ENCODE measurements at places on chromosomes 7 and 10. TPM values are rescaled to one million over a fixed set of nuclear protein-coding genes. Genes with fewer than 3 reads are reported as not detected.

MKX gene
- 0.90 TPM for polyA plus RNA-seq

CFTR gene
- 32.1 TPM for polyA plus RNA-seq

RPEL1 gene
- polyA plus RNA-seq, result 0.09 TPM

GNAT3 gene
- polyA plus RNA-seq, result not detected

FOXP2 gene
- polyA plus RNA-seq, result 67.7 TPM

GRID1 gene
- polyA plus RNA-seq, result 0.54 TPM

- DNase-seq, result peak; percentile 20
Observed at GRCh38 chr10:60732198-60732806, 46.0 kb upstream of the CDK1 start.

- no peak for DNase-seq
Observed at GRCh38 chr10:95880704-95881103, 27.1 kb upstream of the CC2D2B start.

- DNase-seq, result no peak
Observed at GRCh38 chr10:78413076-78414055, 379.7 kb downstream of the RPS24 start.

- no peak for DNase-seq
Observed at GRCh38 chr10:35184527-35185171, 58.0 kb downstream of the CREM start.

- no peak for DNase-seq
Observed at GRCh38 chr10:49008091-49008490, 68.5 kb upstream of the LRRC18 start.

DNA sequence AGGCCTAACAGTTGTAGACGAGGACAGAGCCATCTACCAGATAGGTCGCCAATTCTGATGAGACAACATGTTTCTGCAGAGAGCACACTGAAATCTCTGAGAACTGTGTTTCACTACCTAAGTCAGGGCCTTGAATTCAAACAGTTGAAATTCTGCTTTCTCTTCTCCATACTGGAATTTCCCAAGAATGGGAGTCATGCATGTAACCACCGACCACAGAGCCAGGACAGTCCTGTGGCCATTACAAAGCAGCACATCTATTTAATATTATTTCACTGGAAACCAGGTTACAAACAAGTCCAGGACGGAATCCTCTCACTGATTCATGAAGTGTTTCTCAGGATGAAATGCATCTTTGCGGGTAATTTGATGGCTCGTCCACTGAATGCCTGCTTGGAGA is 62.0 kb upstream of the ST8SIA6 start:
- no peak for DNase-seq

GRCh38 chr10:131700032-131700431 is 200.8 kb upstream of the PPP2R2D start:
- DNase-seq, result no peak

DNA sequence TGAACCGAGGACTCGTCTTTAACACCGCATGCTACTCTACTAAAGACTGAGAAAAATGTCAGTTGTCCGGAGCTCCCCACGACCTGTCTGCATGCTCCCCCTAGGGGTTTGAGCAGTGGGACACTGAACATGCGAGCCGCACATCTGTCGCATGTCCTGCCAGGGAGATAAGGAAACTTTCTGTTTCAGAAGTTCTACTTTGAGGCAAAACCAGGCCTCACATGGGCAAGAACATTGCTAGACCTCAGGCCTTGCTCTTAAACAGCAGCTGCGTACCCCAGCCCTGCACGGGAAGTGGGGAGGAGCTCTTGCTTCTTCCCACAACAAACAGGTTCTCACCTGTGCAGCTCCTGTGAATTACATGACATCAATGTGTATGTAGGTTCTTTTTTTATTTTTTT is 30.3 kb upstream of the HERPUD2 start:
- DNase-seq, result no peak

DNA sequence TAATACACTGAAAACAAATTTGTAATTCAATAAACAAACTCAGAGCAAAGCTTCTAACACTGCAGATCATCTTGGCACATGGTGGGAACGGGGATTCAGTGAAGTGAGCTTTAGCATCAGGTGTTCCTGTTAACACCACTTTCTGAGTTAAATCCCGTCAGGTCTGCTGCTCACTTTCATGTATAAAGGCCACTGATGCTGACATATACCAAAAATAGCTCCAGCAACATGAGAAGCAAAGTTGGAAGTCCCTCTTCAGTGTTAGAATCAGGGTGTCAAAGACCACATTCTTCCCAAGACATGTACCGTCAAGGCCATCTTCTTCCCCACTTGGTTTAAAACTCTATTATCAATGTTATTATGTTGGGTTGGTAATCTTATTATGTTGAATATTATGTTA is 11.7 kb upstream of the CACNA2D1 start:
- no peak for DNase-seq

- DNase-seq, result no peak
Observed at GRCh38 chr7:98185101-98185500, 26.1 kb upstream of the BHLHA15 start.

- DNase-seq, result no peak
Observed at GRCh38 chr7:105644937-105645336, 63.6 kb upstream of the EFCAB10 start.

DNA sequence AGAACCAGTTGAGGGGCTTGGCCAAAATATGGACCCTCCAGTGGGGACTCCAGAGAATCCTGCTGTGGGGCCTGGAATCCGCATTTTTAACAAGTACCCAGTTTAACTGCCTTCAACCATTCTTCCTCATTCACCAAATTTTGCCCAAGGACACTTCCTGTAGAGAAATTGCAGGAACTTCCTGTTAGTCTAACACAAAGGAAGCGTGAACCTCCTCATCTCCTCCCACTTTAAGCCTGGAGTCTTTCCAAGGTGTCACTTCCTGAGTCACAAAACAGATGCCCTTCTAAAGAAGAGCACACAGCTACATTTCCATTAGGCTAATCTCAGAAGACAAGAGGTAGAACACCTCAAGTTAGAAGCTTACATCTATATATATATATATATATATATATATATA is 188.4 kb downstream of the PPP1R17 start:
- no peak for DNase-seq

GRCh38 chr10:132020456-132020855 is 38.7 kb upstream of the BNIP3 start:
- no peak for DNase-seq

DNA sequence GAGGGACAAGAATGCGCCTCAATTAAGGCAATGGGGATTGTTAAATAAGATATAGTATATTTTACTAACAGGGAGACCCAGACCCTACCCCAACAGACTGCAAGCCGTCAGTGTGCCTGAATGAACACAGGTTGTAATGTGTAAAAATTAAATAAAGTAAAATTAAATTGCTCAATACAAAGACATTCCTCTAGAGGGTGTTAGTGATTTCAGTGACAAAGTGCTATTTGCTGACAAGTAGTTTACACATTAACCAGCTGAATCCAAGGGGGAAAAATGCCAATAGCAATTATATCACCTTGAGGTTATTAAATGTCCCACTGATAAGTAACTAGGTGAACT is 110.5 kb downstream of the EBF3 start:
- DNase-seq, result no peak

- DNase-seq, result no peak
Observed at GRCh38 chr10:95819620-95820329, 63.8 kb downstream of the ENTPD1 start.

- peak; percentile 61 for DNase-seq
Observed at GRCh38 chr10:77240041-77240652, 397.5 kb downstream of the KCNMA1 start.

GRCh38 chr7:106193661-106194060 is 81.5 kb upstream of the SYPL1 start:
- DNase-seq, result no peak

- DNase-seq, result no peak
Observed at GRCh38 chr10:61719906-61720305, 57.2 kb downstream of the CABCOCO1 start.

- no peak for DNase-seq
Observed at GRCh38 chr10:7306147-7306546, 104.7 kb downstream of the SFMBT2 start.

DNA sequence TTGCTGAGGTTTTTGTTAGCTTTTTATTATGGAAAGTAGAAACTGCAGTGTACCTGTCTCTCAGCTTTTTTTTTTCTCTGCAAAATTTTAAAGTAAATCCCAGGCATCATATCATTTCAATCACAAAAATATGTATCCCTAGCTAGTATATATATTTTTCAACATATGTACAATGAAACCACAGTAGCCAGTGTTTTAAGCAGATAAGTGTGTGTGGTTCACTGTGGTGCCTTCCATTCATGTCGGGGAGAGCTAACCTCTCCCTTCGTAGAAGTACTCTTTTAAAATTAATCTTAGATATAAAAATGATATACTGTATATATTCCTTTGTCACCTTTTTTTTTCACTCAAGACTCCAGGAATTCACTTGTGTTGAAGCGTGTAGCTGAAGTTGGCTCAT is 22.7 kb downstream of the CUL1 start:
- no peak for DNase-seq

GRCh38 chr7:129053938-129054437 is 923 bp downstream of the TNPO3 start:
- DNase-seq, result peak; percentile 18

GRCh38 chr7:151244196-151244840 is 4.2 kb downstream of the SMARCD3 start:
- no peak for DNase-seq
